ENCODE measurements at places on chromosomes 3 and 15.
A peak's percentile ranks its signal among the peaks of the same experiment; 100 is the strongest.

GRCh38 chr3:15726881-15727280 lies 70.9 kb downstream of the ANKRD28 start:
- DNase-seq, result no peak

DNA sequence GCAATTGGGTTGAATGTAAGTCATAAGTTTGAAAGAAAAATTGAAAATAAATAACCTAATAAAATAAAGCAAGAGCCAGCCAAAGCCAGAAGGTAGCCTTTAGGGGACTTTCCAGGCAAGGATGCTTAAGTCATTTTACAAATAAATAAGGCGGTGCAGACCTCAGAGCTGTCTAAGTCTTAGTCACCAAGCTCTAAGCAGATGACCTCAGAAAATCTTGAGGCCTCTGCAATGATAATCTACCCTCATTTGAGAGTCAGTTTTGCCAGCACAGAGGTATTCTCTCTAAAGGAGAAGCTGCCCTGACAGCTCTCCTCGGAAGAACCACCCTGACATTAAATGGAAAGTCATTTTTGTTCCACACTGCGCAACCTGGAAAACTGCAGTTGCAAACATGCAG lies 113.9 kb downstream of the OXNAD1 start:
- no peak for DNase-seq

GRCh38 chr3:81565041-81565440 lies 196.4 kb downstream of the GBE1 start:
- DNase-seq, result no peak

- DNase-seq, result no peak
These were observed 20.9 kb upstream of the MELTF start for GRCh38 chr3:197050511-197050910.

DNA sequence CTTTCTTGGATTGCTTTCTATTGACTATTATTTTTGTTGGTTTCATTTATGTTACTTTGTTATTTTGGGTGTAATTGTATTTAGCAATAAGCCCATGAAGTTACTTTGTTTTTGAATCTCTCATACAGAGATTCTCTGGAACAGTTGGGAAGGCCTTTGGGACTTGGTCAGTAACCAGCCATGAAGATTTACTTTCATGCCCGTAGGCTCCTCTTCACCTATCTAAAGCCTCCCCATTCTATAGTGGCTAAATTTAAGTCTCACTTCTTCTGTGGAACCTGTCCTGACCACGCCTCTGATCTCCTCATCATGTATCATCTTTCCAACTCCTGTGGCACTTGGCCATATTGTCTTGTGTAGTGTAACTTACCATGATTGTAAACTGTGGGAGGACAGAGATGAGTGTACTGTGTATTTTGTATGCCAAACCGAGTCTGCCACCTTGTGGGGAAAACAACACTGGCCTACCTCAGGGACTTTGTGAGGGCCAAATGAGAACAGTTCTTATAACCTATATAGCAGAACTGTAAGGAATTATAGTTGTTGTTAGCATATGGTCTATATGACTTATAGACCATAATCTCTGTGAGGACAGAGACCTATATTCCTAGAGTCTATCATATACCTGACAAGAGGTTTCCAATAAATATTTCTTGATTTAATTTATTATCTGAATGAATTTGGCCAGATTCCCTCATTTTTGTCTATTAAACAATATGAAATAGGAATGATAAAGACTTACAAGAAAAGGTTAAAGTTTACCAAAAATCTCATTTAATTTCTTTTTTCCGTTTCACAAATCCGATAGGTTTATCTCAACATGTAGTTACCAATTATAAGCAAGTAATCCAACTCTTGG lies 75.0 kb downstream of the STARD9 start:
- DNase-seq, result peak; percentile 67

DNA sequence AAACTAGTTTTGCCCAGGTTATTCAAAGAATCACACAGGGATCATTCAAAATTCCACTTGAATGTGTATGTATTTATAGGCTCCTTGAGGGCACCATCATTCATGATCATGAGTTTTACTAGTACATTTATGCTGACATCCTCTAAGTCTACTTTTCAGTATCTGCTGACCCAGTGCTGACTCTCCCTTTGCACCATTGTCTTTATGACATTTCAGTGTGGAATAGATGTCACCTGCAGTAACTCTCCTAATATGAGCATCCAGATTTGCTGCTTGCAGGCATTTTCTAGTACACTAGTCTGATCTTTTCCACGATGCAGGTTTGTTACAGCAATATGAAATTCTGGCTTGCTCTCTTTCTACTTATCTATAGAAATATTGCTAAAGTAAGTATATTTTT lies 1603.5 kb downstream of the SI start:
- DNase-seq, result no peak

- DNase-seq, result no peak
These were observed 51.7 kb downstream of the GOLIM4 start for GRCh38 chr3:168044049-168044448.

GRCh38 chr15:58212909-58213526 lies 74.8 kb downstream of the AQP9 start:
- DNase-seq, result peak; percentile 12

All from NCI-H526 (cell line).